Activated naive CD8-positive, alpha-beta T cell treated with anti-CD3 and anti-CD28 coated beads, Interleukin-2, amount 10 ng/mL, durations not matched to agents 7 days and 5 days (primary cell): ENCODE measurements at places on chromosomes 2 and 18. TPM values are rescaled to one million over a fixed set of nuclear protein-coding genes. Genes with fewer than 3 reads are reported as not detected.

The BMP10 gene
- total RNA-seq, result not detected

The ARHGAP25 gene
- total RNA-seq, result 117 TPM

The TXNDC2 gene
- total RNA-seq, result not detected

- no peak overlapping the region for H3K4me3 ChIP-seq
- H3K27ac ChIP-seq, result no peak overlapping the region
- H3K36me3 ChIP-seq, result no peaks in the 10 kb centered on the region
These were observed 300.0 kb downstream of the GBX2 start for GRCh38 chr2:235868224-235868623.

- H3K36me3 ChIP-seq, result no peaks in the 10 kb centered on the region
- H3K27me3 ChIP-seq, result peaks cover 40% of the 10 kb centered on the region
- no peak for DNase-seq
- H3K27ac ChIP-seq, result no peak overlapping the region
- no peaks in the 10 kb centered on the region for H3K4me1 ChIP-seq
These were observed 21.5 kb upstream of the SPRED2 start for GRCh38 chr2:65453916-65454315.
